ENCODE measurements at places on chromosomes 7 and 10.

- no peak for DNase-seq
Measured at GRCh38 chr7:1144269-1144771, 15.7 kb downstream of the ZFAND2A start.

GRCh38 chr10:92756201-92757065 is 66.7 kb downstream of the HHEX start:
- DNase-seq: no peak

DNA sequence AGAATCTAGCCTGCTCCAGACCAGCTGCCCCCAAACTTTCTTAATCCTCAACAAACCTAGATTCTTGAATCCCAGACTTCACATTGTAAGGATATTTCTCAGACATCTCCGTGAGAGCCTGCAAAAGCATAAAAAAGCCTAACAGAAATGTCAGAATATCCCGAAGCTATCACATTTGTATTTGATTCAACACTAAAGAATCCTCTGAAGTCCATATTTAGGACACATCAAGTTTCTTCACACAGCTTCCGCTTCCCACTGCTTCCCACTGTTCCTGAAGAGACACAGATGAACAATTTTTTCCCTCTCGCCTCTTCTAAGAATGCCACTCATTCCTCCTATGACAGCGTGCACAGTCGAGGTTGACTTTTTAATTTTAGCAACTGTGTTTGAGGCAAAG is 396.2 kb upstream of the IGFBP3 start:
- DNase-seq: no peak

GRCh38 chr10:3852147-3852904 is 67.3 kb upstream of the KLF6 start:
- DNase-seq: peak; percentile 36

DNA sequence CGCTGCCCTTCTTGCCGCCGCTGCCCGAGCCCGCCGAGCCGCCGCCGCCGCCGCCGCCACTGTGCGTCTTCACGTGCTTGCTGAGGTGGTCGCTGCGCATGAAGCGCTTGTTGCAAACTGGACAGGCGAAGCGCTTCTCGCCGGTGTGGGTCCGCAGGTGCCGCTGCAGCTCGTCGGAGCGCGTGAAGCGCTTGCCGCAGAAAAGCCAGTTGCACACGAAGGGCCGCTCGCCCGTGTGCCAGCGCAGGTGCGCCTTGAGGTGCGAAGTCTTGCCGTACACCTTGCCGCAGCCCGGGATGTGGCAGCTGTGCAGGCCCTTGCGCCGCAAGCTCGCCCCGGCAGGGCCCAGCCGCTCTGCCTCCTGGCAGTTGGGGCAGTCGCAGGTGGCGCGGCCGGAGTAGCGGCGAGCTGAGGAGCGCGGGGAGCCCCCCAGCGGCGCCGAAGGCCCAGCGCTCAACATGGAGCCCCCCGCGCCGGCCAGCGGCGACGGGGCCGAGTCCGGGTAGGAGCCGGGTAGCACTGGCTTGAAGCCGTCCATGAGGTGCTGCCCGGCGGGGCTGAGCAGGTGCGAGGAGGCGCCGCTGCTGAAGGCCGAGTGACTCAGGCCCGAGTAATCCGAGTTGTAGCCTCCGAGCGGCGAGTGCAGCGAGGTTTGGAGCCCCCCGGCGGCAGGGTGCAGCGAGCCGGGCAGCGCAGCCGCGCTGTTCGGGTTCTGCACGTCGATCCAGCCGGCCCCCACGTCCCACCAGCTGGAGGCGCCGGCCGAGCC is 2.1 kb downstream of the SP8 start:
- DNase-seq: no peak

DNA sequence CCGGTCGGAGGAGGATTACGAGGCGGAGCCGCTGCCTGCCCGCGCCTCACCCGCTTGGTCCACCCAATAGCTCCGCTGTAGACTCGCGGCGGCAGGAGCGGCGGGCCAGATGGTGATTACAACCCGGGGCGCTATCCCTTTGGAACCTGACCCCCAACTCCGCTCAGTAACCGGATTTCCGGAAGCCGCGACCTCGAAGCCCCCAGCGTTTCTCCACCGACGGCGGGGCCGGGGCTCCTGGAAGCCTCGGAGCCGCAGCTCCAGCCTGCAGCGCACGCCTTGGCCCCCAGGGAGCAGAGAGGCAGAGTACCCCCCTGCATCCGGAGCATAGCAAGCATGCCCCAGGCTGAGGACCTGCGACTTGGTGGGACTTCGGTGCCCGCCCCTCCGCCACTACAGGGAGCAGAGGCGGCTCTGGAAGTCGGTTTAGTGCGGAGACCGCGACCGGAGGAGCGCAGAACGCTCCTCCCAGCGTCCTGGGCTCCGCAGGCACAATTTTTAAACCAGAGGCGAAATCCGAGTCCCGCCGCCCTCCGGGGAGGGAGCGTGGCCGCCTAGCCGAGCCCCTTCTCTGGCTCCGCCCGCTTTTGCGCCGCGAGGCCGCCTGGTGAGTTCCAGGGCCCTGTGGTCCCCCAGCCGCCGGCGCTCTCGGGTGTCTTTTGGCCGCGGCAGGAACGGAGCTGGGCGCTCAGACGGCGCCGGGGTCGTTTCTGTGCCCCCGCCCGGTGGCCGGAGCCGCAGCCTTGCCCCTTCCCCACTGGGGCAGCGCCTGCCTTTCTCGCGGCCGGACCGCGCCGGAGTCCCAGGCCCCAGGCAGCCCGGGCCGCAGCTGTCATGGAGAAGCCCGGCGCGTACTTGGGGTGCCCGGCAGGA is 28.2 kb upstream of the BMS1 start:
- no peak for DNase-seq

DNA sequence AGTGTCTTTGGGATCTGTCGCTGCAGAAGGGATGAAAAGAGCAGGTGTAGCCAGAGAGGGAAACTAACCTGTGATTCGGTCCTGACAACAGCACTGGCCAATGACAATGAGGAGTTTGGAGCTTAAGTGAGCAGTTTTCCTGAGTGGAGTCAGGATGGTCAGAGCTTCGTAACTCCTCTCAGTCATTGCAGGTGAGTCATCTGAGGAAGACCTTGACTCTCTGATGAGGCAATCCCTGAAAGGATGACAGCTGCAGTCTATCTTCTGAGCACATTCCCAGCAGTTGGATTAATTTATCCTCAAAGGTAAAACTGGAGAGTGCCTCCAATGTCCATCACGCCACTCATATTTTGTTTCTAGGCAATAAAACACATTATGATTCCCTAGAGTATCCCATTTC is 401.9 kb downstream of the POM121L12 start:
- DNase-seq: no peak

- no peak for DNase-seq
Measured at GRCh38 chr10:93352638-93353383, 129.3 kb downstream of the MYOF start.

DNA sequence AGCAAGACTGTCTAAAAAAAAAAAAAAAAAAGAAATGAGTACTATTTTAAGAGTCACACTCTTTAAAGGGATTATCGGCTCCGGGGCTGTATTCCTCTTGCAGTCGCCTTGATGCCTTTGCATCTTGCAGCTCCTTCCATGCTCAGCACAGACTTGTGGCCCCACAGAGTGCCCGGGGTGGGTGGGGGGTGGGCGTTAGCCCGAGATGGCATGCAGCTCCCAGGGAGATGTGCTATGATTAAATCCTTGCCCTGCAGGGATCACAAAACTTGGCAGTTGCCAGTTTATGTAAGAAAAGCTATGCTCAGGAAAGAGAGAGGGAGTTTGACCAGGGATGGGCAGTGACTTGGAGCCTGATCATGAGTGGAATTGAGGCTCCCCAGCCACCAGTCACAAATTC is 81.9 kb downstream of the CCDC3 start:
- DNase-seq: no peak

GRCh38 chr10:251982-252582 is 116.8 kb downstream of the ZMYND11 start:
- no peak for DNase-seq

DNA sequence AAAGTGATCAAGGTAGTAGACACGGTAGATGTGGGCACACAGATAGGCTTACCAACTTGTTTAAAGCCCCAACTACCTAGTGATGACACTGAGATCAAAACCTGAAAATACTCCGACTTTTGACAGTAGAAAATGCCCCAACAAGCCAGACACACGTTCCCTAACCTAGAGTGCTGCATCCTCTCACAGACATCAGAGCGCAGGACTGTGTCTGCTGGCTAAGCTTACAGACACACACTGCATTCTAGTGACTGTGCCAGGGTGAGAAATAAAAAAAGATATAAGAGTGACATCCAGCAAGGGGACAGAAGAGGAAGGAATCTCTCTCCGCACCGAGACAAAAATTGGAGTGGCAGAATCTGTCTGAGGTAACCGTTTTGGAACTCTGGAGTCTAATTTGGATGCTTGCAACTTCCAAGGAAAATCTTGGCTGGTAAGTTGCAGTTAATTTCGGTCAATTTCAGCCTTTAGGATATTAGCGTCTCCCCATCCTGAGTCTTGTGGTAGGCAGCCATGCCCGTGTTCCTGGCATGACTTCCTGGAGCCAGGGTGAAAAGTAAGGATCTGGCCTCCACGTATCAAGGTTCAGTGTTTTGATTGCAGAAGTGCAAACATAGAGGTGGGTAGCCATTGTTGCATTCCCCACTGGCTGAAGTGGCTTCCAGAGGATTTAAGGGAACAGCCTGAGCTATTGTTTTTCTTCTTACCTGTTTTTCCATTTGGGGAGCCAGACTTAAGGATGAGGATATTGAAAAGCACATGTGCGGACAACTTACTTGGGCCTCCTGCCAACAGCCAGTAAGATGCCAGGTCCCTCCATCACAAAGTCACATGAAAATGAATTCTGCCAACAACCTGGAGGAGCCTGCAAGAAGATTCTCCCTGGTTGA is 124.1 kb downstream of the SMURF1 start:
- no peak for DNase-seq

DNA sequence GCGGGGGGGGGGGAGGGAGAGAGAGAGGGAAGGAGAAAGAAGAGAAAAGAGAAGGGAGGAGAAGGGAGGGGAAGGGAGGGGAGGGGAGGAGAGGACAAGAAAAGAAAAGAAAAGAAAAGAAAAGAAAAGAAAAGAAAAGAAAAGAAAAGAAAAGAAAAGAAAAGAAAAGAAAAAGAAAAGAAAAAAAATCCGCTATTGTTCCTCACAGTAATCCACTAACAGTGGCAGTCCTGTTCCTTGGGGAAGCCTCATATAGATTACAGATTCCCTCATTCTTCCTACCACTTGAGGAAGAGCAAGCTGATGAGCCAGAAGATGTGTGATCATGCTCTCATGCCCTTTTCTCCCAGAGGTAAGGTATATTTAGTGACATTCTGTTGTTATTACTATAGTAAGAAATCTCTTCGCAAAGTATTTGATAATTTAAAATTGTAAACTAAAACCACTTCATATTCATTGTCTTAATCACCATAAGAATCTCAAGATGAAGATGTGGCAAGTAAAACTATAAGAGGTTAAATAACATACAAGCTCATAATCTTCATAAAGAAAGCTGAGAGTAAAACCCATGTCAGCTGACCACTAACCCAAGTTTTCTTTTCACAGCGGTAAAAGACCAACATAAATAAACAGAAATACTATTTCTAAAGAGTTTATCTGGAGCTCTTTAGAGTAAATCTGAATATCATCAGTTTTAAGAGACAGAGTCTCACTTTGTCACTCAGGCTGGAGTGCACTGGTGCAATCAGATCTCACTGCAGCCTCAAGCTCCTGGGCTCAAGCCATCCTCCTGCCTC is 128.1 kb downstream of the JMJD1C start:
- no peak for DNase-seq

DNA sequence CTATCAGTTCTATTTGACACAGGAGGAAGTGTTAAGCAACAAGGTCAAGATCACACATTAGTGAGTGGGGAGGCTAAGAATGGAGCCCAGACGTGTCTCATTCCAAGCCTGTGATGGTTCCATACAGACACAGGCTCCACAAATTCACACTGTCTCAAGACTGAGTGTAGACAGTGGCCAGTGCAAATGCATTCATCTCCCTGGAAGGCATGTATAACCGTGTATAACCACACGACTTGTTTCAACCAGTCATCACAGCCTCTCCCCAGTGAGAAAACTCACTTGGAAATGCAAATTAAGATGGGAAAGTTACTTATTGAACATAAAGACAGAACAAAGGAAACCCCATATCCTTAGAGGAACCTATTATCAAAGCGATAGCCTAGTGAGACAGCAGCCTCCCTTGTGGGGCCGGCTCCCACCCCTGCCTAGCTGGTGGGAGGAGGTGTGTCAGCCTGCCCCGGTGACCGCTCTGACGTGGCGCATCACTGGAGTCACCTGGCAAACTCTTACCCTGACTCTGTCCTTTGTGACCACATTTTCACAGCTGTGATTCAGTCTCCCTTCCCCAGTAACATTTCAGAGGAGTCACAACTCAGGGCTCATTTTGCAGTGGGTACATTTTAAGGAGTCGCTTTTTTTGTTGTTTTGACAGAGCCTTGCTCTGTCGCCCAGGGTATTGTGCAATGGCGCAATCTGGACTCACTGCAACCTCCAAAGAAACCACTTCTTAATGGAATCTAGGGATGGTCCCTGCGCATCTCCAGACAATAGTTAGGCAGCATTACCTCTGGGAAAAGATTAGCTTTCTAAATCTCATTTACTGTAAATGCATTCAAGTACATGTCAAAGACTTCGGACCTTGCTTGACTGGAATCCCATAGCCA is 126.6 kb upstream of the PARD3 start:
- no peak for DNase-seq

DNA sequence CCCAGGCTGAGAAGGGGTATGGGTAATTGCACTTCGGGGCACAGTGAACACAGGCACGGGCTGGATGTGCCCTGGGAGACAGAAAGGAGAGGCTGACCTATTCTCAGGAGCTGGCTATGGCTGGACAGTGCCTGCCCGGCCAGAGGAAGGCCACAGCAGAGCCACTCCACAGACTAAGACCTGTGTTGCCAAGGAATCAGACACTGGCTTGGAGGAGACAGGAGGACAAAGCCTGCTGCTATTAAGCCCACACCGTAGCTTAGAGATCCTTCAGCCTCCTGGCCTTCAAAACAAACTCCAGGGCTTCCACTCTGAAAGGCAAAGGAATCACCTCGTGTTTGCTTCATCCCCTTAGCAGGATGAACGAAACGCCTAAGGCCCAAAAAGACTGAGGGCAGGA is 82.2 kb downstream of the ALOX5 start:
- DNase-seq: no peak

DNA sequence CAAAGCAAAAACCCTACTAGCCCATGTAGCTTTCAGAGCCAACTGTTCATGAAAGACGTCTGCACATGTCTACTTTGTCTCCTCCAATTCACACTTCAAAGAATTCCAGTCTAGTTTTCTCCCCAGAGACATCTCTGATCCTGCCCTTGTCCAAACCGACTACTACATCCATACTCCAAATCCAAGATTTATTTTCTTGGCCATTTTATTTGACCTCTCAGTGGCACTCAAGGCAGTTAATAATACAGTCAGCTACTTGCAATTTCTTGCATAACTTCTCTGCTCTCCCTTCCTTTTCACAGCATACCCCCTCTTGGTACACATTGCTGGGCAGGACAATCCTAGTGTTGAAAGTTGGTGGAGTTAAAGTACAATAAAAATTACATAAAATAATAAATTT is 170.9 kb upstream of the INHBA start:
- no peak for DNase-seq

GRCh38 chr10:63866747-63867140 is 345.5 kb downstream of the REEP3 start:
- DNase-seq: no peak

GRCh38 chr10:22219308-22219707 is 1.5 kb upstream of the EBLN1 start:
- DNase-seq: no peak

All from stimulated activated CD4-positive, alpha-beta T cell treated with anti-CD3 and anti-CD28 coated beads, TNF-alpha, amount 100 ng/mL, for 1 hour (primary cell).